ENCODE measurements at places on chromosomes 4 and X.

DNA sequence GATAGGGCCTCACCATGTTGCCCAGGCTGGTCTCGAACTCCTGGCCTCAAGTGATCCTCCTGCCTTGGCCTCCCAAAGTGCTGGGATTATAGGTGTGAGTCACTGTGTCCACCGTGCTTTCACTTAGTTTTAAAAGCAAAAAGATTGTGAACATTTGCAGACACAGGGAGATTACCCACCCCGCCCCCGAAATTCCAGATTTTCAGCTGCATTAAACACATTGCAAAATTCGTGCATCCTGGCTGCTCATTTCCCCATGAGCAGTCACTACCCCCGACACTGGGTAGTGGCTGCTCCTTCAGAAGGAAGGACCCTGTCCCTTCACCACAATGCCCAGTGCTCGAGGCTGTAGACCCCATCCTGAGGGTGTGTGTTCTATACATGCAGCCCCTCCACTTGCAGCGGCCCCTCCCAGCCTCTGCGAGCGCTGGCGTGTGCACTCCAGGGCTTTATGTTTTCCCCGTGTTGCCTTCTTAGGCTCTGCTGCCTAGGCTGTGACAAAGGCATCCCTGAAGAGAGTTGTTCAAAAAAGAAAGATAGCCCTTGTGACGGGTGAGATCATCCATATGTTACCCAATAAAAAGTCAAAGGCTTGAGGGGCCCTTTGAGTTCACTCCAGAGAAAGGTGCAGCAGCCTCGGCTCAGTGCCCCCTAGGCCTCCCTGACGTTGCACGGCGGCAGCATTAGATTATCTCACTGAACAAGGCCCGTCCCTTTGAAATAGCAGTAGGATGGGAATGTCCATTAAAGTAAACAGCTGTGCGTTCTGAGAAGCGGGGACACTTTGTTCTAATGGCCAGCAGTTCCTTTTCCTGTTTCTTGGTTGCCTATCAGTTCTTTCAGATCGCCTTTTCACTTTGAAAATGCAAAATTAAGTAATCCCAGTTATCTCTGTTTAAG is 71.6 kb downstream of the SHROOM2 start:
- no peak for DNase-seq

DNA sequence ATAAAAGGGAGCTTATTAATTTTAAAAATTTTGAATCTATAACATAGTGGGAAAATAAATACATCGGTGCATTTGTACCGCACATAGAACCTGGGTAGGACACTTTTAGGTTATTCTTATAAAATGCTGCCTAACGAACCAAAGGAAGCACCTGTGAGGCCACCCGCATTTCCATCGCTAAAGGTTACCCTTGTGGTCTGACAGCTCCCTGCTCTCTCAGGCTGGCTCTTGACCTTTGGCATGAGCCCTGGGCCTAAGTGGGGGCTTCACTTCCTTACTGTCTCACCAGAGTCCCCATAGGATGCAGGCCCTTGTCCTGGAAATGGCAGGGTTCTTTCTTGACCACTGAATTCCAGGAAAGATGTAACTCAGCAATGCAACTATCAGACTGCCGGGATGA is 46.0 kb downstream of the HADH start:
- DNase-seq, result no peak

DNA sequence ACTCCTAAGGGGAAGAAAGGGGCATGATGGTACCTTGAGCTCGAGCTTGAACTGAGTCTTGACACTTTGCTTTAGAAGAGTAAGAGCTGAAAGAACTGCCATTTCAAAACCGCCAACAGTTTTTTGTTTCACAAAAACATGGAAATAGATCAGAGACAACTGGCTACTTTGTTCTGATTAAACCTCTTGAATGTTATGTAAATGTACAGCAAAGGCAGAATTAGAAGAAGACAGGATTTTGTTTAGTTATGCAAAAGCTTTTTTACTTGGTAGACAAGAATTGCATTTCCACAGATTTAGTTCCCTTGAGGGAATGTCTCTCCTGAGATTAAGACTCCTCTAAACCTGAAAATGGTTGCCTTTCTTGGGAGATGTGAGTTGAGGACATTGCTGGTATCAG is 33.3 kb upstream of the STPG2 start:
- DNase-seq, result no peak

GRCh38 chr4:157582141-157582540 is 361.6 kb downstream of the GRIA2 start:
- DNase-seq, result no peak

GRCh38 chr4:139843641-139844040 is 178.0 kb downstream of the MGST2 start:
- no peak for DNase-seq

DNA sequence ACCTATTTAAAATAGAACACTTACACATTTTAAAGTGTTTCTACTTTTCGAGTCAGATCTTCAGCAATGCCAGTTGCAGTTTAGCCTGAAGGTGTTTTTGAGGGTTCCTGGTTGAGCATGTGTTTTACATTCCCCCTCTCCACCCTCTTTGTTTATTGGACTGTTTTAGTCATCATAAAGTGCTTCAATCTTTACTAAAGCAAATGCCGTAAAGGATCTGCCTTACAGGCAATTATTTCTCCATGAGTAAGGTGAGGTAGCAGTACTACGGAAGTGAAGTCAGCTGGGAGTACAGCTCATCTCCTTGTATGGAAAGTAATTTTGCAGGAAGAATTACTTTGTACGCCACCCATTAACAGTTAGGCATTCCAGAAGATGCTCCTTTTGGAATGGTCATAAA is 36.9 kb downstream of the PDLIM5 start:
- no peak for DNase-seq

GRCh38 chrX:135516376-135516775 is 4.1 kb upstream of the INTS6L start:
- DNase-seq, result no peak

DNA sequence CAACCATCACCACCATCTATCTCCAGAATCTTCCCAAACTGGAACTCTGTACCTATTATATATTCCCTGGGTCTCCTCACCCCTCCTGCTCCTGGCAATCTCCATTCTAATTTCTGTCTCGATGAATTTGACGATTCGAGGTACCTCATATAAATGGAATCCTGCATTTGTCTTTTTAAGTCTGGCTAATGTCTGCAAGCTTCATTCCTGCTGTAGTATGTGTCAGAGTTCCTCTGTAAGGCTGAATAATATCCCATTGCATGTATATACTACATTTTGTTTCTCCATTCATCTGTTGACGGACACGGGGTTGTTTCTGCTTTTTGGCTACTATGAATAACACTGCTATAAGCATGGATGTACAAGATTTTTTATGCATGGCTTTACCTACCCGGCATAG is 19.5 kb downstream of the PRKG2 start:
- DNase-seq, result no peak

DNA sequence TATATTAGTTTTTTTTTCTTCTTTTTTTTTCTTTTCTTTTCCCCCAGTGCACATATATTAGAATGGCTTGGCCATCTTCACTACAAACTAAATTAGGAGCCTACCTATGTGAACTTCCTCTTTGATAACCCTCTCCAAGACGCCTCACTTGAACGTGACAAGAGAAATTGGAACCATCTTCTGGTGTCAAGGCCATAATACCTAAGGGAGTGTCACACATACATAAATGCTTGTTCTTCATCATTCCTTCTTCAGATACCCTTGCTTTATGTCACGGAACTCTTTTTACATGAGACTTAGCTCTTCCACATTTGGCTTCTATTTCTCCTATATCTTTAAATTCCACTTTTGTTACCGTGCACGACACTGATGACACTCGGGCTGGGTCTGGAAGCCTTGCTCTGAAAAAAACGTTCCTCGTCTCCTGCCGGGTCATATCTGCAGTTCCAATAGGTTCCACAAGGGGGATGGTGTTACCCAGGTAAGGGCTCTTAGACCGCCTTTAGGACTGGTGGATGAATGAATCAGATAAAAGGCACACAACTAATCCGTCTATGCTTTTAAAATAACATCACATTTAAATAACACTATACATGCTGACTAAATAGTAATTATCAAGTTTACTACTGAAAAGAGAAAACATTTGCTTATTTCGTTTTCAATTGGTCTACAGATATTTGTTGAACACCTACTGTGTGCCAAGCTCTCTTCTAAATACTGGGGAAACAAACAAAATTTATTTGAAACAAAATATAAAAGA is 19.9 kb downstream of the DGAT2L6 start:
- DNase-seq, result peak; percentile 72

- DNase-seq, result no peak
Observed at GRCh38 chr4:2291705-2292645, 30.1 kb upstream of the MXD4 start.

DNA sequence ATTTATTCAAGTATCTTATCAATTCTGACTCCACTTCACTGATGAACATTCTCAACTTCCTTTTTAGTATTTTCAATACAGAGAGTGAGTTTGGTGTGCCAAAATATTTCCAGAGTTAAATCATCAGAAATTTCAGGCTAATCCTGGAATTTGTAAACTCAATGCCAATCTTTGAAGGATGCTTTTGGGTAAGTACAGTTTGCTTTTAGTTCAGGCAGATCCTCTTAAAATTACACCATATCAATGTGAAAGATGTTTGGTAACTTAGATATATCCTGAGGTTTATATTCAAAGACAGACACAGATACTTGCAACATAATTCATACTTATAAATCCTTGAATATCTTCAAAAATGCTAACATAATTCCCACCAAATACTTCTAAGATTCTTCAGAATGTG is 76.0 kb upstream of the FAM47B start:
- DNase-seq, result no peak

DNA sequence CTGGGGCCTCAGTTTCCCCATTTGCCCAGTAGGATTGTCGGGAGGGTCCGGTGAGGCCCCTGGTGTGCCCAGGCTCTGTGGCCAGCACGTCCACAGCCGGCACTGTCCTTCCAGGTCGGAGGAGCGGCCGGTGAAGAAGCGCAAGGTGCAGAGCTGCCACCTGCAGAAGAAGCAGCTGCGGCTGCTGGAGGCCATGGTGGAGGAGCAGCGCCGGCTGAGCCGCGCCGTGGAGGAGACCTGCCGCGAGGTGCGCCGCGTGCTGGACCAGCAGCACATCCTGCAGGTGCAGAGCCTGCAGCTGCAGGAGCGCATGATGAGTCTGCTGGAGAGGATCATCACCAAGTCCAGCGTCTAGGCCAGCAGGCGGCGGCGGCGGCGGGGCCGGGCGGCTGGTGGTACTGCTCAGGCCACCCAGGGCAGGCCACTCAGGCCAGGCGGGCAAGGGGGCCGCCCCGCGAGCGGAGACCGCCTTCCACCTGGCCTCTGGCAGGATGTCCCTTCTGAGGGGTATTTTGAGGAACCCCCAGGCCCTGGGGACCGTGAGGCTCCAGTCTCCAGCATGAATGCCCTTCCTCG is 6.7 kb downstream of the MSANTD1 start:
- DNase-seq, result no peak

GRCh38 chr4:46945062-46945461 is 36.0 kb upstream of the COX7B2 start:
- DNase-seq, result no peak

GRCh38 chr4:43325220-43325967 is 432.9 kb downstream of the GRXCR1 start:
- no peak for DNase-seq

DNA sequence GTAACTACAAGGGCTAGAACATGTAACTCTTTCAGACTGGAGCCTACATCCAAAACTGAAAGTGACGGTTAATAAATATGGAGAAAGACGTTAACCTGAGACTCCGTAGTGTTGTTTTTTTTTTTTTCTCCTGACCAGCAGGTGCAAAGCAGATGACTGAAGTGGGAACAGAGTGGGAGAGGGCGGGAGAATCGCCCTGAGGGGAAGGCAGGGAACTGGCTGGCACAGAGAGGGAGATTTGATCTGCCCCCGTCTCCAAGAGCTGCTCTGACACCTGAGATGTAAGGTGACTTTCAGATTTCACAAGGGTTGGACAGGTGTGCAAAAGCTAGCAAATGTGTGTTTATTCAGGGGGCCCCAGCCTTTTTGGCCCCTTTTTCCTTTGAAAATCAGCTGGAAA is 180.2 kb downstream of the PALLD start:
- peak; percentile 54 for DNase-seq

- DNase-seq, result no peak
Observed at GRCh38 chr4:124937993-124938392, 225.5 kb upstream of the ANKRD50 start.

- no peak for DNase-seq
Observed at GRCh38 chrX:121036951-121037350, 10.5 kb upstream of the GLUD2 start.

GRCh38 chr4:90001023-90001422 is 106.4 kb downstream of the MMRN1 start:
- peak; percentile 1 for DNase-seq

GRCh38 chr4:57068237-57068981 is 41.8 kb downstream of the IGFBP7 start:
- no peak for DNase-seq

DNA sequence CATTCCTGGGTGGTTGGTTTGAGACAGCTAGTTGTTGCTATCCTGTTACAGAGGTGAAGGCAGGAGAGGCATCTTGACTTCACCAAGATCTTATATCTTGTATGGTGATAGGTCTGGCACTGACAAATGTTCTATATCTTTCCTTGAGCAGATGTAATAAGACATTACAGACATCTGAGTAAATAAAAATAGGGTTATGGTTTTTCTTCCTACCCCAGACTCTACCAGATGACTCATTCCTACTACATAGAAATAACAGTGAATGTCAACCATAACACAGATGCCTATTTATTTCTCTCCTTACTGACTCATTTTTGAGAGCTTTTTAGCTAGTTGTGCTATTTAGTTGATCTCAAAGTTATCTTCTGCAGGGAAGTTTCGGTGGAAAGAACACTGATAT is 21.9 kb downstream of the HNRNPH2 start:
- DNase-seq, result no peak

GRCh38 chrX:43971966-43972961 is 926 bp downstream of the NDP start:
- no peak for DNase-seq

DNA sequence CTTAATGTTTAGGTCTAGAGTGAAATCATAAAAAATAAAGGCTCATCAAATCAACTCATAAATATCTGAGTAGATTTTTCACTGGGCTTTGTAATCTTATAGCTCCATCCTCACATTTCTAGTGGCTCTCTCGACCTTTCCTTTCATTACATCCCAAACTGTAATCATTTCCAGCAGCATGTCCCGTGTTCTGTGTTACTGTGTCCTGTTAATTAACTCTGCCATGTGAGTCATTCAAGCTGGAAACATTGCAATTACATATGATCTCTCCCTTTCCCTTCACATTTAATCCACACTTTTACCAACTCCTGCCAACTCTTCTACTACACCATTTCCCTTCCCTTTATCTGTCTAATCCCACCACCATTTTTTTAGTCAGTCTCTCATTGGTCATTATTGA is 75.5 kb downstream of the UGT8 start:
- DNase-seq, result no peak

- DNase-seq, result no peak
Observed at GRCh38 chr4:6079965-6080364, 61.7 kb upstream of the C4orf50 start.

DNA sequence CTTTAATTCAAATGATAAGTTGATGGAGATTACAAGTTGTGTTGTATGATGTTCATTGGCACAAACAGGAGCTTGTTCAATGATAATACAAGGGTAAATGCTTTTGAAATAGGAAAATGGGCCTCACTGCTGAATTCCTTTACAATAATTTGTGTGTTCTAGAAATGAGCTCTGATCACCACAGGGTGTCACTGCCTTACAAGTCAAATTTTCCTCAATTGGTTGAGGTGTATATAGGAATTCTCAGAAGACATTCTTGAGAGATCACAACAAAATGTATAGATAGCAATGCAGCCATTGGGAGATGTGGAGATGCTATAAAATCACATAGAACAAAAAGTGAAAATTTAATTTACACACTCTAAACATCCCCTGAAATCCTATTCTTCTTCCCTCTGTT is 49.6 kb downstream of the KLF8 start:
- DNase-seq, result peak; percentile 1
